AG20443 (cell line): ENCODE measurements at places on chromosomes 12 and 14.

DNA sequence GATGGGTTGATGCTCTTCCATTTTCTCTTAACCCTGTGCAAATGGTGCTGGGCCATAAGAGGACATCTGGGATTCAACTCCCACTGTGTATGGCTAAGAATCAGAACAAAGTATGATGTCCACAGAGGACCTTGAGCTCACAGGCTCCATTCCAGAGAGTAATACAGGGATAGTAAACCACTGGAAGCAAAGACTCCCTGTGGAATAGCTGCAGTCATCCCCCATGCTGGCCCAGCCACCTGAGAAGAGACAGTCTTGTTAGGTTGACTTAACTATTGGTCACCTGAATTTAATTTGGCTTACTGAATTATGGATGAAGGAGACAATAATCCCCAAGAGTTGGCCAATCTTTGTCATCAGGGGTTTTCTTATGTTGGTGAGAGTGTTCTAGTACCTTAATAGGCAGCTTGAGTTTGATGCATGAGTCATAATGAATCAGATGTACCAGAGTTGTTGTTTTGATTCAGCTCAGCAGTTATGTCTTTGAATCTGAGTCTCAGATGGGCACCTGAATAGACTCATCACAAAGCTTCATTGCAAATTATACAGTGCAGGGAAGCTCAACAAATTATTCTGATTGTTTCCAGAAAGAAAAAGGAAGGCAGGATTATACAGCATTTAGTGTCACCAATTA, 122.7 kb downstream of the SSPN start:
- no peak for DNase-seq

DNA sequence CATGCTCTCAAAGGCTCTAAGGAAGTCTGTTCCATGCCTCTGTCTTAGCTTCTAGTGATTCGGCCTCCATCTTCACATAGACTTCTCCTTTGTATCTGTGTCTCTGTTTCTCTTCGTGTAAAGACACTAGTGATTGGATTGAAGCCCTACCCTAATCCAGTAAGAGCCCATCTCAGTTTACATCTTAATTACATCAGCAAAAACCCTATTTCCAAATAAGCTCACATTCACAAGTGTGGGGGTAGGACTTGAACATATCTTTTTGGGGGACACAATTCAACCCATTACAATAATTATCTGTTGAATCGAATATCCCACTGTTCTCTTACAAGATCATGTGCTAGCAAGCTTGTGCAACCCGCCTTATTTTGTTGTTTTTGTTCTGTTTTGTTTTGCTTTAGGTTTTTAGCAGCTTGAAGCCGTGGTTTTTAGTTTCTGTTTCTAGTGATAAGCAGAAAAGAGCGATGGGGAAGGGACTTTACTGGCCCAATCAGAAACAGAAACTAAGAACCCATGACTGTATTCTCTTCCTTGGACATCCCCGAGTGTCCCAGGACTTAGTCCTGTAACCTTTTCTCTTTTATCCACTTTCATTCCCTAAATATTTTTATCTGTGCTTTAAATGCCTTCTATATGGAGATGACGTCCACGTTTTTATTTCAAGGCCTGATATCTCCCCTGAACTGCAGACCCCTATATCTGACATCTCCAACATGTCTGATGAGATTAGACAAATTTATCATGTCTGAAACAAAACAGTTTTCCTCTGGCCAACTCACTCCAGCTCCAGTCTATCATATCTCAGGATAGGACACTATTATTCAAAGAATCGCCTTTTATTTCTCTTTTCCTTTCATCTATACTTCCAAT, 353.0 kb downstream of the CCDC91 start:
- no peak for DNase-seq

DNA sequence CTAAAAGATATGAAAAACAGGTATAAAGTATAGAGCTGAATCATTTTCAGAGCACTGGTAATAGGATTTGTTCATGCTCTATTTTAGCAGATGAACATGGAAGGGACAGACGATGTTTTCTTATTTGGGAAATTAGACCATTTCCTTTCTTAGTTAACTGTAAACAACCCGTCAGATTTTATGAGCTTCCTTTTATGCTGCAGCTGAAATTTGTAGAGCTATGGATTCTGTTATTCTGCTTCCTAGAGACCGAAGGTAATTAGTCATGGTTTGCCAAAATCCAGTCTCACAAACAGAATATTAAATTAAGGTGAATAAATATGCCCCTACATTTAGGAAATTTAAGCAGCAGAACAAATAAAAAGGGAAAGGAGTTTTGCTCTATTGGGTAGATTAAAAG, 180.2 kb upstream of the SYT1 start:
- no peak for DNase-seq

GRCh38 chr12:6432991-6433390, 11.8 kb upstream of the CD27 start:
- DNase-seq, result no peak

DNA sequence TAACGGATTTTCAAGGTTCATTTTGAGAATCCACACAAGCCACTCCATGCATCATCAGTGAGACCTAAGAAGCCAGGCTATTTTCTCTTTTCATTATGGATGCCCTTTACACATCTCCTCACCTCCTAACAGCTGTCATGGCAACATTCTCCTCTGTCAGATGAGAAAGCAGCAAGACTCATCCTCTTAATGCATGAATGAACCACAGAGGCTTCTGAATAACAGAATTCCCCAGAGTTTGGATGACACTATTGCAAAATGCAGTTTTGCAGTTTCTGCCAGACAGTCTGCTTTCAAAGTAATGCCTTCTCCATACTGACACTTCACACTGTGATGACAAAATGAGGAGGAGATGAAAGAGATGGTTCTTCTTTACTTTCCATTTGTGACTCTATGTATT, 286.7 kb upstream of the GRIP1 start:
- DNase-seq, result no peak

GRCh38 chr12:48058771-48059170, 47.1 kb downstream of the SENP1 start:
- no peak for DNase-seq

- DNase-seq, result no peak
Observed at GRCh38 chr14:93002049-93002448, 79.1 kb downstream of the CHGA start.

- no peak for DNase-seq
Observed at GRCh38 chr12:4118017-4118510, 155.5 kb upstream of the CCND2 start.

DNA sequence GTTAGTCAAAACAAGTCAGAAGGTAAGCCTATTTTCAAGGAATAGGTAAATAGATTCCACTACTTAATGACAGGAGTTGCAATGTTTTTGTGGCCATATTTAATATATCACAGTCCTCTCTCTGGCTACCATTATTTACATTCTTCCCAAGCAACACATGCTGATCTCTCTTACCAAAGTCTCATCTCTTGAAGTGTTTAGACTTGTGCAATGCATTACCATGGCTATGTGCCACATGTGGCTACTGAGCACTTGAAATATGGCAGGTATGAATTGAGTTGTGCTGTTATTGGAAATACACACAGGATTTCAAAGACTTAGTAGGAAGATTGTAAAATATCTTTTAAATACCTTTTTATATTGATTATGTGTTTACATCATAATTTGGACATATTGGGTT, 262.4 kb upstream of the PDE3A start:
- no peak for DNase-seq

DNA sequence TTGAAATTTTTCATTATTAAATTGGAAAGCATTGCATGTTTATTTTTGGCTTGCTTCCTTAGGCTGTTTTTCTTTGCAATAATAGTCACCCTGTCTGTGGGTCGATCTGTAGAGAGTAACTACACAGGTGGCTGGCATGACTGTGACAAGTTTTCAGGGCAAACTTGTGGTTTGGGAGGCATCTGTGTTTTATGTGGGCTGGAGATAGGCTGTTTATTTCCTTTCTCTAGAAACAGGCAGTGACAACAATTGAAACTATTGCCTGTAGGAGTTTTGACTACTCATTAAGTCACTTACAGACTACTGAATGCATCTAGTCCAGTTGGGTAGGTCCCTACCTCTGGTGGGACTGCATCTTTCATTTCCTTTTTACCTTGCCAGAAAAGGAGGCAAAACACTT, 155.6 kb downstream of the DYRK2 start:
- DNase-seq, result no peak

DNA sequence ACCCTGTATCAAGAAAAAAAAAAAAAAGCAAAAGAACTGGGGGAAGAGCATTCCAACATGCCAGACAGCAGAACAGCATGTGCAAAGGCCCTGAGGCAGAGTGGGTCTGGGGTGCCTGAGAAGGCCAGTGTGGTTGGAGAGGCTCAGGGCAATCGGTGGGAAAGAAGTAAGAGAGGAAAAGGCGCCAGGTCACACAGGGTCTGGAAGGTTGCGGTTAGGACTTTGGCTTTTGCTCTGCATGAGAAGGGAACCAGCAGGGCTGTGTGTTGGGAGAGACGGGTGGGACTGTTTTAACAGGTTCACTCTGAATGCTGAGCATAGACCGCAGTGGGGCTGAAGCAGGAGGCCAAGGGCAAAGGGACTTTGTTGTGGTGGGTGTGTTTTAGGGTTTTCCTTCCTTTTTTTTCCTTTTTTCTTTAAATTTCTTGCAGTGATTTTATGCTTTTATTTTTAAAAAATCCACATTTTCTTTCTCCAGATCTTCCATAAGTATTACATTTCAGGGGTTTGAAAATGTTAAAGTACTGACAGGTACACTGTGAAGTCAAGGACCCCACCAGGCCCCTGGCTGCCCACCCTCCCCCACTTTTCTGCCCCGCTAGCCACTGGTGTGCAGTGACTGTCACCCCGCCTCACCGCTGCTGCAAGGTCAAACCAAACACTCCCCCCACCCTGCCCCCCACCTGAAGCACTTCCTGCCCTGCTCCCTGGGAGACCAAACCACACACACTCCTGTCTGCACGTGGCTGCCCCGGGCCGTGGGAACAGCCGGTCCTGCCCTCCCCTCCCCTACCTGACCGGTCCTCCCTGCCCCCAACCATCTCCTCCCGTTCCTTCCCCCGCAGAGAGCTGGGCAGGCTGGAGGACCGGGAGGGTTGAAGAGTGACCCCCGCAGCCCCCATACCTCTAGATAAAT, 30.0 kb downstream of the DTX1 start:
- no peak for DNase-seq

- no peak for DNase-seq
Observed at GRCh38 chr14:100103250-100104005, 38.2 kb downstream of the EVL start.

- DNase-seq, result no peak
Observed at GRCh38 chr14:77880056-77880455, 80.1 kb downstream of the ADCK1 start.

GRCh38 chr12:114355389-114356088, 50.4 kb downstream of the TBX5 start:
- DNase-seq, result no peak

DNA sequence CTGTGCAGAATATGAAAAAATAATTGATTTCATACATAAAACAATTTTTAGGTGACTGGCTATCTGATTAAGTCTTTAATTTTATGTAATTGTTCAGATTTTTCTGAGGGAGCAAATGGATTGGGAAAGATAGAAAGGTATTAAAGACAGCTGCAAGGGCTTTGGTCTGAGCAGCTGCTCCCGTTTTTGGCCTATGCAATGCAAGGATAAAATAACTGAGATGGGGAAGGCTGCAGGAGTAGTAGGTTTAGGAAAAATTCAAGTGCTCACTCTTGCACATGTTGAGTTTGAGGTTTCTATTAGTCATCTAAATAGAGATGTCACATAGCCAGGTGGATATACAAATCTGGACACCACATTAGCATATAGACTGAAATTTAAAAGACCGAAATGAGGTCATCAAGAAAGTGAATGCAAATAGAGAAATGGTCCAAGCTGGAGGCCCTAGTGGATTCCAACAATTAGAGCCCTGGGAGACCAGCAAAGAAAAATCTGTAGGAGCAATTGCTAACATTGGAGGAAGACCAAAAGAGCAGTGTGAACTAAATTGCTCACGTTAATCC, 144.0 kb downstream of the PPFIA2 start:
- DNase-seq, result no peak

GRCh38 chr14:37668646-37669045, 73.2 kb downstream of the TTC6 start:
- no peak for DNase-seq

- DNase-seq, result peak; percentile 74
Observed at GRCh38 chr14:68137704-68138619, 318.4 kb downstream of the RAD51B start.

- no peak for DNase-seq
Observed at GRCh38 chr12:15708396-15709076, 80.7 kb downstream of the EPS8 start.

DNA sequence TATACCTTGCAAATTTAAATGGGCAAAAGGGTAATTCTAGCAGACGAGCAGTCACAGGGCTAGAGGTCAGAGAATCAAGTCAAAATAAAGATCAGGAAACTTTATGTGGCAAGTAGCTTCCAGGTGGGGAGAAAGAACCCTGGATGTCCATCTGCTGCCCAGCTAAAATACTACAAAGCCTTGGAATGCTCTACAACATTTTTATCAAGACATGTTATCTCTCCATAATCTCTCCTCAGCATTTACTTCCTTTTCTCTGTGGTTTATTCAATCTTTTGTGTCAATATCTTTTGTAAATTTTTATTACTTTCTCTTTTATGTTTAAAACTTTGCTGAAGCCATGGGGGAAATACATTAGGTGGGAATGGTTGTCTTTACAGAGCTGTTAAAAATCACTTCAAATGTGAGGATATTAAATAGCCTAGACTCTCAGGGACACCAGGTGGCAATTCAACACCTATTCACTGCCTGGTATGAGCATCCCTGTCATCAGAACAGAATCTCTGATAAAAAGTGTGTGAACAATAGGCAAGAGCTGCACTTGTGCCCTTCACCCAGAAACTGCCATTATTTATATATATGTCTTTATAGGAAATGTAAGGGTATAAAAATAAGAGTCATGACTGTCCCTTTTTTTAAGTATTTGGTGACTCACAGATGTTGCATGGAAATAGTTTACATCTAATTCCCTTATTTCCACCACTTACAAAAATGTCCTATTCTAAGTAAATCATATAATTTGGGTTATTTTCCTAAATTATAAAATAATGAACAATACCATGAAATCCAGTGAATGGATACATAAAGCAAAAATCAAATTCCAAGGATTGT, 152.9 kb downstream of the EPS8 start:
- no peak for DNase-seq

GRCh38 chr14:75499084-75499875, 23.0 kb upstream of the BATF start:
- no peak for DNase-seq
